ENCODE measurements at places on chromosomes 12 and 14.

DNA sequence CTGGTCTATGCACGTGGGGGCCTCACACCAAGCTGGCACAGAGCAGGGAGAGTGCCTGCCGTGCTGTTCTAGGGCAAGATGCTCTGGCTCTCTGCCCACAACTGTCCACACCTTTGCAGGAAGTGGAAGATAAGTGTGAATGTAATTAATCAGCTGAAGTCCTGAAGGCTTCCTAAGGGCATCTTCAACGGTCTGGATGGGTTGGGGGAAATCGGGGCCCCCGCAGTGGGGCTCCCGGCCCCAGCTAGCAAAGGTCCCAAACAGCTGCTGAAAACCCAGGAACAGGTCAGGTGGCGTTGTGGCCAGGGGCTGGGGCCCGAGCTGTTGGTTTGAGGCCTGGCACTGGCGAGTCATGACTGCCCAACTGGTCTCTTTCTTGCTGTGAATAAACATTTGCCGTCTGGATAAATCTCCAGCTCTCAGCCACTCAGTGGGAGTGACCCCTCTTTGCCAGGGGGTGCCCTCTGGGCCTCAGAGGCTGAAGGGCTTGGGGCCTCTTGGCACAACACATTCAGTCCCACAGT, 6.7 kb upstream of the SLC25A29 start:
- DNase-seq, result no peak

GRCh38 chr14:78451319-78451695, 281.1 kb downstream of the NRXN3 start:
- DNase-seq, result no peak

- DNase-seq, result no peak
Observed at GRCh38 chr12:64656429-64656828, 46.1 kb downstream of the RASSF3 start.

DNA sequence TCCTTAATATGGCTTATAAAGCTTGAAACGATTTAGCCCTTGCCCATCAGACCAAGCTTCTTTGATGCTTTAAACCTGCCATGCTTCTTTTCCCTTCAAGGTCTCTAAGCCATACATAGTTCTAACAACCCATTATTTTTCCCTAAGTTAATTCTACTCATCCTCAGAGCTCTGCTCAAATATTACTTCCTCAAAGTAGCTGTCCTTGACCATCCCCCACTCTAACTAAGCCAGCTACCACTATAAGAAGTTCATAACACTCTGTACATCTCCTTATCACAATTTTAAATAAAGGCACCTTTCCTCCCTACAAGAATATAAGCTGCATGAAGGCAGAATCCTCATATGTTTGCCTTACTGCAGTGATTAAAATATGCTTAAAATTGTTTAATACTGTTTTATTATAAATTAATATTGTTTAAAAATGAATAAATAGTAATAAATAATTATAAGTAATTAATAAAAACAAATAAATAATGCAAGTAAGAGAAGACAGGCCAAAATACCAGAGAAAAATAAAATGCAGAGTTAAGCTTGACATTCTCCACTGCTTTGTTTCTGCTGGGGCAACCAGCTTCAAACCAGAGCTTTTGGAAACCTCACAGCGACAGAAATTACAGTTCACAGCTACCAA, 76.8 kb downstream of the NUMB start:
- no peak for DNase-seq

GRCh38 chr14:73685328-73685727, 28.9 kb downstream of the PNMA1 start:
- no peak for DNase-seq

Data from activated CD4-positive, alpha-beta T cell treated with anti-CD3 and anti-CD28 coated beads for 4 hours (primary cell).